ENCODE measurements at places on chromosomes 3 and 15.

DNA sequence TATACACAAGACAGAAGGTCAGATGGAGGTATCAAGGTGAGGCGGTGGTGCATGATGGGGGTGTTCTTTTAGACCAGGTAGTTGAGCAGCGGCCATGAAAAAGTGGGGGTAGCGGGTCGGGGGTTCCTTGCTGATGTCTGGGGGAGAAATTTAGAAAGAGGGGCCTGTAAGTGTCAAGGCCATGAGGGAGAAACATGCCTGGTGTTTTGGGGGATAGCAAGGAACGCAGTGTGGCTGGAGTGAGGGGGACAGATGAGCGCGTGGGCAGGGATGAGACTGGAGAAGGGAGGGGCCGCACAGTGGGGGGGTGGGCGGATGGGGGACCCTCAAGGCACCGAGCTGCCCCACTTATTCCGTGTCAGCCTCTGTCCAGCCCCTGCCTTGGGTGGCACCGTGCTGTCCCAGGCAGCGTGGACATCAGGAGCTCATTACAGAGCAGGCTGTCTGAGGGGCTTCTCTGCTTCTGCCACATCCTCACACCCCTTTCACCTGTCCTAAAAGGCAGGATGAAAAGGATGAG, 143.3 kb downstream of the SMAD6 start:
- peaks cover 71% of the 10 kb centered on the region for H3K27me3 ChIP-seq
- no peaks in the 10 kb centered on the region for H3K4me1 ChIP-seq
- DNase-seq: no peak
- H3K36me3 ChIP-seq: no peaks in the 10 kb centered on the region
- no peak overlapping the region for H3K27ac ChIP-seq

GRCh38 chr3:13563911-13564310, 15.0 kb downstream of the FBLN2 start:
- no peaks in the 10 kb centered on the region for H3K36me3 ChIP-seq
- peaks cover 36% of the 10 kb centered on the region for H3K27me3 ChIP-seq
- H3K4me1 ChIP-seq: no peaks in the 10 kb centered on the region
- DNase-seq: no peak
- H3K4me3 ChIP-seq: no peak overlapping the region

DNA sequence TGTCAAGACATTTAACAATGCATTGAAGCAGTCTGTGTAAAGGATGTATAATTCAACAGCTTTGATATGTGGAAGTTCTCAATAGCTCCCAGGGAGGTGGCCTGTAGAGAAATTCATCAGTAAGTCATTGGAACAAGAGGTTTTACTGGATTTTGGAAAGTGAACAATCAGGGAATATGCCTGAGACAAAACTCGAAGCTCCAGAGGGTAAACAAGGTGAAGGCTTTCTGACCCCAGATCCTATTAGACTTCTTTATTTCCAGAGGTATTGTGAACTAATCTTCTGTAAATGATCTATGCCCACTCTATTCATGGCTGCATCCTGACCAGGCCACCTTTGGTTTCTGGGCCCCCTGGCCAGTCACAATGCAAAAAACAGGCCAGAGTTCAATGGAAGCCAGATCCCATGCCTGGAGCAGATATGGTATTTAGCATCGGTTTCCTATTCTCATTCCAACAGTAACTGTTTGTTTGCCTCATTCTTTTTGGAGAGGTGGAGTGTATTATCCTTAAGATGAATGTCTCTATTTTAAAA, 177.3 kb downstream of the SATB1 start:
- H3K27ac ChIP-seq: no peak overlapping the region
- peaks cover 2% of the 10 kb centered on the region for H3K4me1 ChIP-seq

- H3K36me3 ChIP-seq: no peaks in the 10 kb centered on the region
- H3K27me3 ChIP-seq: no peaks in the 10 kb centered on the region
- no peak for DNase-seq
- H3K27ac ChIP-seq: no peak overlapping the region
- no peaks in the 10 kb centered on the region for H3K4me1 ChIP-seq
Measured at GRCh38 chr3:193014902-193015301, 97.2 kb upstream of the MB21D2 start.

DNA sequence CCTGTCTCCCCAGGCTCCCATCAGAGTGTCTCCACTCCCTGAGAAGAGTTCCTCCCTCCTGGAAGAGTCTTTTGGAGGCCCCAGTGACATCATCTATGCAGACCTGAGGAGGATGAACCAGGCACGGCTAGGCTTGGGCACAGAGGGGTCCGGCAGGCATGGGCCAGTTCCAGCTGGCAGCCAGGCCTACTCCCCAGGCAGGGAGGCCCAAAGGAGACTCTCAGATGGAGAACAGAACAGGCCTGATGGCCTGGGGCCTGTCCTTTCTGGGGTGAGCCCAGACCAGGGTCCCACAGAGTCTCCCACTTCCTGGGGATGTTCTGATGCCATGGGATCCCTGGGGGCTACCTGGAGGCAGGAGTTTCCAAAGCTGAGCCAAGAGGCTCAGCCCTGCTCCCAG, 8.5 kb downstream of the SH2D7 start:
- peak overlapping the region; percentile 96 for H3K27ac ChIP-seq
- no peak overlapping the region for H3K4me3 ChIP-seq
- no peaks in the 10 kb centered on the region for H3K27me3 ChIP-seq
- H3K4me1 ChIP-seq: peaks cover 31% of the 10 kb centered on the region
- DNase-seq: no peak

- H3K36me3 ChIP-seq: no peaks in the 10 kb centered on the region
- H3K4me3 ChIP-seq: no peak overlapping the region
- H3K27ac ChIP-seq: no peak overlapping the region
- H3K4me1 ChIP-seq: no peaks in the 10 kb centered on the region
- no peak for DNase-seq
- no peaks in the 10 kb centered on the region for H3K27me3 ChIP-seq
Measured at GRCh38 chr3:117874904-117875874, 1159.5 kb downstream of the IGSF11 start.

DNA sequence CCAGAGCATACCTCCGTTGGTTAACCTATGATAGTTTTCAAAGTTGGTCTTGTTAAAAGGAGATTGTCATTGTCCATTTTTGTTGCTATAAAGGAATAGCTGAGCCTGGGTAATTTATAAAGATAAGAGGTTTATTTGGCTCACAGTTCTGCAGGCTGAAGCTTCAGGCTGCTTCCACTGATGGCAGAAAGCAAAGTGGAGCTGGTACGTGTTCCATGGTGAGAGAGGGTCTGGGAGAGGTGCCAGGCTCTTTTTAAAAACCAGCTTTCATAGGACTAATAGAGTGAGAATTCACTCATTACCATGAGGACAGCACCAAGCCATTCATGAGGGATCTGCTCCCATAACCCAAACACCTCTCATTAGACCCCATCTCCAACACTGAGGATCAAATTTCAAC, 107.3 kb downstream of the SLMAP start:
- H3K4me1 ChIP-seq: no peaks in the 10 kb centered on the region
- H3K27me3 ChIP-seq: no peaks in the 10 kb centered on the region

DNA sequence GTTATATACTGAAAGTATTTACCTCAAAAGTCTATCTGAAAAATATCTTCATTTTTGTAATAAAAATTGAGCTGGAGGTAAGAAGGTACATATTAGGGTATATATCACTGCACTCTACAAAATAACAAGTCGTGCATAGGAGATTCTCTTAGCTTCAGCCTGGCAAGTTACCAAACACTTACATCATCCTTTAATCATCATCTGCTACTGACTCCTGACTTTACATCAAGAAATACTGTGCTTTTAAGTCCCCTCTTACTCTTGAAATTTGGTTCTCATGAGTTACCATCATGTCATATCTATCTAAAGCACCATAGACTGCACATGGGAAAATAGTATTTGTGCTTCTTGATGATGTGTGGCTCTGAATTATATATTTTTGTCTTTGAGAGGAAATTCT, 50.8 kb downstream of the LYSMD4 start:
- DNase-seq: no peak
- H3K27me3 ChIP-seq: no peaks in the 10 kb centered on the region
- no peak overlapping the region for H3K27ac ChIP-seq
- peaks cover 5% of the 10 kb centered on the region for H3K36me3 ChIP-seq
- no peak overlapping the region for H3K4me3 ChIP-seq

DNA sequence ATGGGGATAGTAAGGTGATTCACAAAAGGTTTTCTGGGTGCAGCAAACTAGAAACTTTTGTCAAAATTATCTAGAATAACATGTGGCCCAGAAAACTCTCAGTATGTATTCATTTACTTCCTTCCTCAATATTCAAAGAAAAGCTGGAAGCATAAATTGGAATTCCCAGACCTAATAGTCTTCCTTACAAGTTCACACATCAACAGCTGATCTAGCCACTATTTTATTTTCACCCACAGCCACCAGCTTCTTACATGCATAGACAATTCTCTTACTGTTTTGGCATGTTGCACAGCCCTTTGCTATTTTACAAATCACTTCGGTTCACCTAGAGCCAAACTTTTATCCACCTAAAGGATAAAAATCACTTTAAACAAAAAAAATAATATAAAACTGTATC, 647.8 kb upstream of the CCDC54 start:
- no peaks in the 10 kb centered on the region for H3K36me3 ChIP-seq
- no peak for DNase-seq
- H3K27ac ChIP-seq: no peak overlapping the region
- peaks cover 9% of the 10 kb centered on the region for H3K27me3 ChIP-seq
- H3K4me3 ChIP-seq: no peak overlapping the region

GRCh38 chr15:40471105-40471807, 472 bp downstream of the CHST14 start:
- peaks cover 11% of the 10 kb centered on the region for H3K36me3 ChIP-seq
- H3K4me1 ChIP-seq: peaks cover 12% of the 10 kb centered on the region
- H3K27me3 ChIP-seq: no peaks in the 10 kb centered on the region
- peak overlapping the region; percentile 84 for H3K4me3 ChIP-seq

DNA sequence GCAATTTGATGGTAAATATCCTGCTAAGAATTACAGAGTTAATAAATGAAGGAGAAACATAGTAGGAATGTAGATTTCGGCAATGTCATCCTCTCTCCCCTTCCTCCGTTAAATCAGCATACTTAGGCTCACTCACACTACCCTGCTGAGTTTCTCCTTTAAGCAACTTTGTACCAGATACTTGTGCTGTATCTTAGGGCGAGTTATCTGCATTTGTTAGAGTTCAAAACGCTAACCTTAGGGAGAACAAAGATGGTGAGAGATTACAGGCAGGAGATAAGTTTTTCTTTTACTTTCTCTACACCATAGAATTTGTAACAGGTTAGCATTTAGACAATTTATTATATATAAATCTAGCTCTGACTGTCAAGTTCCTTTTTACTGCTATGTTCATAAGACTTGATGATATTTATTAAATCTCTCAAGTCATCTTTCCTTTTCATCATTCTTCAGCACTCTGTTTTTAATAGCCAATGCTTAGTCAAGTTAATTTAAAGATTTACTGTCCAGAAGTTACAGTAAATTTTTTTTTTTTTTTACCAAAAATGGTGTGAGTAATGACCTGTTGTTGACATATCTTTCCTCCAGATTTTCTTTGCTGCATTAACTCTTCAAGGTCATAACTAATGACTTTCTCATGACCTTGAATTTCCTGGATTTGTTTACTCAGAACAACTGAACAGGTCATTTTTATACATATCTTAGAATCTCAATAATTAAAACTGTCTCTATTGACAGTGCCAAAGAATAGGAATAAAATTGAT, 22.2 kb downstream of the SUCNR1 start:
- H3K4me3 ChIP-seq: peak overlapping the region; percentile 39
- H3K4me1 ChIP-seq: peaks cover 22% of the 10 kb centered on the region
- peak overlapping the region; percentile 24 for H3K27ac ChIP-seq

GRCh38 chr3:172347895-172348679, 100.2 kb downstream of the GHSR start:
- no peak overlapping the region for H3K4me3 ChIP-seq
- DNase-seq: no peak
- H3K27ac ChIP-seq: peak overlapping the region; percentile 66
- H3K27me3 ChIP-seq: no peaks in the 10 kb centered on the region
- H3K4me1 ChIP-seq: no peaks in the 10 kb centered on the region

- H3K4me3 ChIP-seq: no peak overlapping the region
- no peaks in the 10 kb centered on the region for H3K36me3 ChIP-seq
- H3K27me3 ChIP-seq: no peaks in the 10 kb centered on the region
- H3K27ac ChIP-seq: no peak overlapping the region
- no peaks in the 10 kb centered on the region for H3K4me1 ChIP-seq
- DNase-seq: no peak
Measured at GRCh38 chr3:192422997-192423342, 304.4 kb downstream of the FGF12 start.

DNA sequence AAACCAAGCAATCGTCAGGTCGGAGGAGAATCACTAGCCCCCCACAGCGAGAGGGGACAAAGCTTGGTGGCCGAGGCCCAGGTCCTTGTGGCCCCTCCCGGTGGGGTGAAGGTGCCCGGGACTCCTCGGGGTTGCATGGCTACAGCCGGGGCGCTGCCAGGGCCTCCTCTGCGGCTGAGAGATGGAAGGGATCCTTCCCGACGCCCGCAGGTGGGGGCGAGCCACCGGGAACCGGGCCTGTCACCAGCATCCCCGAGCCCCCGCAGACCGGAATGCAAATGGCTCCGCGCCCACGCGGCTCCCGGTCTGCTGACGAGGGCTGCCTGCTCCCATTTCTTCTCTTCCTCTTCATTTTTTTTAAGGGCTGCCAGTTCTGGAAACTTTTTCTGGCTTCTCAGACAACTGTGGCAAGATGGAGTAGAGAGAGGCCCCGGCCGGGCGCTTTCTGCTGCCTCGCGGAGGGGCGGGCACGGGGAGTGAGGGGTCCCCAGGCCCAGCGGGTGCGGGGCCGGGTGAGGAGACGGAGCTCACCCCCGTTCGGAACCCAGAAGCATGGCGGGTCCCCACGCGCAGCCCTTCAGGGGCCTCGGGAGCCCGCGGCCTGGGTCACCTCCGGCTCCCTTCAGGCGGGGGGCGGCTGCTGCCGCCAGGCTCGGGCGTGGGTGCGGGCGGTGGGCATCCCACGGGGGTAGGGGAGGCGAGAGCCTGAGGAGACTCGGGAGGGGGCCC, 27.5 kb downstream of the MELTF start:
- H3K4me1 ChIP-seq: peaks cover 12% of the 10 kb centered on the region
- H3K4me3 ChIP-seq: peak overlapping the region; percentile 70
- peaks cover 7% of the 10 kb centered on the region for H3K36me3 ChIP-seq
- H3K27me3 ChIP-seq: no peaks in the 10 kb centered on the region

GRCh38 chr3:41102053-41102556, 97.2 kb upstream of the CTNNB1 start:
- H3K4me3 ChIP-seq: no peak overlapping the region
- peaks cover 3% of the 10 kb centered on the region for H3K36me3 ChIP-seq
- no peak for DNase-seq
- H3K27me3 ChIP-seq: peaks cover 6% of the 10 kb centered on the region
- no peaks in the 10 kb centered on the region for H3K4me1 ChIP-seq

DNA sequence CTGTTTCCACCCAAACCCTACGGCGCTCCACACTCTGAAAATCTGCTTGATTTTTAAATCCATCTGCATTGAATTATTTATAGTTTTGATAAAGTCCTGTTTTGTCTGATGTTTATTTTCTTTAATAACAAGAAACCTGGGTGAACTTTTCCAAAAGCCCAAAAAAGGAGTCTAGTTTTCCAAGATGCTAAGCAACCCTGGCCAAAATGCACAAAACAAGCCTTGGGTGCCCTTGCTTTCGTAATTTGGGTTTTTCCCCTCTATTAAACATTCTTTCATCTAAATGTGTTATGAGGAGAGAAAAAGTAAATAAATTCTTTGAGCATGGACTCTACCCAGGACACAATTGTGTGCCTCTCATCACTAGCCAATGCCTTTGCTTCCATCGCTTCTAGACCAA, 468.9 kb downstream of the MCTP2 start:
- H3K4me3 ChIP-seq: no peak overlapping the region
- H3K27ac ChIP-seq: no peak overlapping the region
- peaks cover 16% of the 10 kb centered on the region for H3K27me3 ChIP-seq
- H3K36me3 ChIP-seq: no peaks in the 10 kb centered on the region

- no peak overlapping the region for H3K27ac ChIP-seq
- no peak overlapping the region for H3K4me3 ChIP-seq
- no peak for DNase-seq
- no peaks in the 10 kb centered on the region for H3K36me3 ChIP-seq
- no peaks in the 10 kb centered on the region for H3K4me1 ChIP-seq
Measured at GRCh38 chr15:51267051-51267702, 71.2 kb downstream of the CYP19A1 start.

Data from effector memory CD8-positive, alpha-beta T cell (primary cell).